Glomerular endothelial cell (primary cell): ENCODE measurements at places on chromosomes 13 and 19.

DNA sequence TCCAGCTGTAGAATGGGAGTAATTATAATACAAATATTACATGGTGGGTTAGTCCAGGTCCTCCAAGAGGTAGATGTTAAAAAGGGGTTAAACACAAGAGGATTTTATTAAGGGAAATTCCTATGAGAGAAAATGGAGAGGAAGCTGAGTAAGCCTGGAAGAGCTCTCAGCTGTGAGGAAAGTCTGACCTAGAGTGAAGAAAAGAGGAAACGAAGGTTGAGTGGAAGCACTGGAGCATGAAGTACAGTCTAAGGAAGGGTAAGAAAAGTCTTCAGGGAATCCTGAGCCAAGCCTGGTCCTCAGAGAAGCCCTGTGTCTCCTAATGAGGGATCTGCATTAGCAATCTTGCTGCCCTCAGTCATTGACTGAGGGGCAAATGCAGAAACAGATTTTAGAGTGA lies 506.2 kb downstream of the GPC5 start:
- no peak for DNase-seq

- DNase-seq, result no peak
Observed at GRCh38 chr19:54684527-54684926, 21.7 kb downstream of the LILRB4 start.

DNA sequence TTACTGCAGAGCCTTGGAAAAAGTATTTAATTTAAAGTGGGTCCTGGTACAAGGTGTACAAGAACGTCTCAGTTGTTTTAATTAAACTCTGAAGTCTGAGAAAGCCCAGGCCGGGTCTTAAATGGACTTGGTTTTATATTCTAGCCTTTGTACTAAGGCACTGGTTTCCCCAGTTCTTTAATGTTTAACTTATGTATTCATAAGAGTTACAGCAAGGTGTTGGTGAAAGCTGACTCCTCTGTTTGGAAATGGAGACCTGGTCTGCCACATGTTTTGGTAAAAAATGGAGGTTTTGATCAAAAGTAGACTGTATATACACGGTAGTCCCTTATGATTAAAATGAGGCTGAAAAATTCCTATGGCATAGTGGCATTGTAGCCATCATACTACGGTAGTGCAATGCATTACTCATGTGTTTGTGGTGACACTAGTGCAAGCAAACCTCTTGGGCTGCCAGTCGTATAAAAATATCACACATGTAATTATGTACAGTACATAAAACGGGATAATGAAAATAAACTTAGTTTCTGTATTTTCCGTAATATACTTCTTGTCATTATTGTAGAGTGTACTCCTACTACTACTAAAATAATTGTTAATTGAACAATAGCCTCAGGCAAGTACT lies 883.4 kb upstream of the SPRY2 start:
- no peak for DNase-seq

- DNase-seq, result no peak
Observed at GRCh38 chr13:99626461-99627082, 125.3 kb downstream of the TM9SF2 start.

GRCh38 chr19:1470305-1471009 lies 8.6 kb downstream of the C19orf25 start:
- no peak for DNase-seq

GRCh38 chr19:14467391-14467790 lies 7.8 kb downstream of the PTGER1 start:
- no peak for DNase-seq

DNA sequence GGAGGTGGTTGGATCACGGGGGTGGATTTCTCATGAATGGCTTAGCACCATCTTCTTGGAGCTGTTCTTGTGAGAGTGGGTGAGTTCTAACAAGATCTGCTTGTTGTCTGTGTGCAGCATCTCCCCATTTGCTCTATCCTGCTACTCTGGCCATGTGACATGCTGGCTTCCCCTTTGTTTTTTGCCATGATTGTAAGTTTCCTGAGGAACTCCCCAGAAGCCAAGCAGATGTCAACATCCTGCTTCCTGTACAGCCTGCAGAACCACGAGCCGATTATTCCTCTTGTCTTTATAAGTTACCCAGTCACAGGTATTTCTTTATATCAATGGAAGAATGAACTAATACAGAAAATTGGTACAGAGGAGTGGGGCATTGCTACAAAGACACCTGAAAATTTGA lies 2.3 kb upstream of the SIGLEC12 start:
- DNase-seq, result no peak

DNA sequence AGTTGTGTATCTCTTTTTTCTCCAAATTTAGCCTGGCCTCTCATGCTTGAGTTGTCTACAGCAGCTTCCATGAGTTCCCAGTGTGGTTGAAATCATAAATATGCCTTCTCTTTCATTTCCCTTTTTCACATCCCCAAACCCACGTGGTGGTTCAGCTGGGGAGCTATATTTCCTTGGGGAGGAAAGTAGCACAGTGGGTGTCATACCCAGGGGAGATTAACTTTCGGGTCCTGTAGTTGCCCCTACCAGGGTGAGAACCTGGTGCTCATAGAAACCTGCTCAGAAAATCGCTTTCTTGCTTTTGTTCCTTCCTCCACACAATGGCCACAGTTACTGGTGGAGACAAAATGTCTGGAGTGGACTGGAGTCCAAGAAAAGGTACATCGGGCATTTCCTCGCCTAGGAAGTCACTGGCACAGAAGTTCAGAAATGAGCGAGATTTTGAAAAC lies 7.0 kb upstream of the LILRA4 start:
- DNase-seq, result no peak

- DNase-seq, result no peak
Observed at GRCh38 chr13:52353193-52353592, 52.8 kb downstream of the THSD1 start.

GRCh38 chr19:24059563-24060295 lies 27.3 kb upstream of the ZNF254 start:
- no peak for DNase-seq
